ENCODE measurements at places on chromosomes 5 and 9.

GRCh38 chr5:80926536-80926935, 33.6 kb upstream of the RASGRF2 start:
- no peak for DNase-seq

DNA sequence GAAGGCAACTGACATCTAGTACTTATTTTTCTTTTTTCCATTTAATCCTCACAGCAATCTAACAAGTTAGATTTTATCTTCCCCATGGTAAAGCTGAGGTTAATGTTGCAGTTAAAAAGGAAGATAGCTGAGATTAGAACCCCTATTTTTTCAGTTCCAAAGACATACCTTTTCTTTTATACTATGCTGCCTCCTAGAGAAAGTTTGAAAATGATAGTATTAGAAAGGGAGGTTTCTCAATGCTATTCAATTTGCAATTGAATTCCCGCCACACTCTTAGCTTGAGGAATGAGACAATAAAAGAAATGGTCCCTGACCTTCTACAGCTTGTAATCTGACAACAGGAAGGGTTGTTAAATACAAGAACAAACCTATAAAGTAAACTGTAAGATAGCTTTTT, 195.9 kb upstream of the TRIM32 start:
- DNase-seq, result no peak

GRCh38 chr5:91433861-91434260, 50.7 kb upstream of the ARRDC3 start:
- DNase-seq, result no peak

GRCh38 chr5:35956429-35956828, 18.0 kb upstream of the CAPSL start:
- DNase-seq, result no peak

DNA sequence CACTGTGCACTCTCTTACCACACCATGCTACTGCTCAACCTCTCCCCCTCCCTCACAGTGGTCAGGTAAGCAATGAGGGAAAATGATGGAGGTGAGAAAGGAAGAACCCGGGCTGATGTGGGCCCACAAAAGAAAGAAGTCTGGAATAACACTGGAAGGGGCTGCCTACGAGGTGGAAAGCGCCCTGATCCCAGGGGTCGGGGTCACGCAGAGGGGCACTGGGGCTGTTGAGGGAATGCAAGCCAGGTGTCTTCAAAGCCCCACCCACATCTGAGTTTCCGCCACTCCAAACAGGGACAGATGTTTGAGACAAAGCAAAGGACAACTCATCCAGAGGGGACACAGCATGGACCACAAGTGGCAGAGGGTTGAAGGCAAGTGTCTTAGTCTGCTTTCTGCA, 4.2 kb downstream of the TNIP1 start:
- no peak for DNase-seq

- no peak for DNase-seq
Observed at GRCh38 chr9:15203581-15203980, 103.4 kb downstream of the TTC39B start.

DNA sequence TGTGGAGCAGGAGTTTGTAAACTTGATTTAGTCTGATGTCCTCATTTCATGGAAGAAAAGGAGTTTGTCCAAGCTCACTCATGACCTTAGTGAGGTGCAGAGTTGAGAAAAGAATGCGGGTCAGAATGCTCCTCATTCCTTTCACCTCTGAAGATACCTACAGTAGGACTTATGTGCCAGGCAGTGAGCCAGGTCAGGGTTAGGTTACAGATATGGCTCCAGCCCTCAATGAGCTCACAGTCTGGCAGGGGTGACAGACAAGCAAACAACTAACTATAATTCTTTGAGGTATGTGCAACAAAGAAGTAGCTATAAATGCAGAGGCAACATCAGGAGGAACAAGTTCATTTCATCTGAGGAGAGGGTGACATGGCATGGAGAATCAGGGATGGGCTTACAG, 102.5 kb downstream of the SPATA31D1 start:
- DNase-seq, result no peak

- no peak for DNase-seq
Observed at GRCh38 chr5:34849253-34849652, 10.3 kb downstream of the TTC23L start.

GRCh38 chr9:38295764-38296163, 96.7 kb upstream of the ALDH1B1 start:
- no peak for DNase-seq

GRCh38 chr5:27854243-27854852, 816.0 kb upstream of the CDH9 start:
- no peak for DNase-seq

DNA sequence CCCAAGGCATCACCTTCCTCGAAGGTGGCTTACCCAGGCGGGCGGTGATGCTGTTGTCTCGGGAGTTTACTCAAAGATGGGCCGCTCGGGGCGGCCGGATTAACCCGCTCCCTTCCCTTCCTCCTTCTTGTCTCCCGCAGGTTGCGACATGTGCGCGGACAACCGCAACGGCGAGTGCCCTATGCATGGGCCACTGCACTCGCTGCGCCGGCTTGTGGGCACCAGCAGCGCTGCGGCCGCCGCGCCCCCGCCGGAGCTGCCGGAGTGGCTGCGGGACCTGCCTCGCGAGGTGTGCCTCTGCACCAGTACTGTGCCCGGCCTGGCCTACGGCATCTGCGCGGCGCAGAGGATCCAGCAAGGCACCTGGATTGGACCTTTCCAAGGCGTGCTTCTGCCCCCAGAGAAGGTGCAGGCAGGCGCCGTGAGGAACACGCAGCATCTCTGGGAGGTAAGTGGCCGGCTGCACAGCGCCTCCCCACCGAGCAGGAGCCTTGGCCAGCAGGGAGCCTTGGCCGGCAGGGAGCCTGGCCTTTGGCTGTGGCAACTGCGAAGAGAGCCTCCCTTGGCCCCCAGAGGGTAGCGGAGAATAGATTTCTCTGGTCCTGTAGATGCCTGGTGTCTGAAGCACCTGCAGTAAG, 10.6 kb downstream of the PRDM6 start:
- no peak for DNase-seq

DNA sequence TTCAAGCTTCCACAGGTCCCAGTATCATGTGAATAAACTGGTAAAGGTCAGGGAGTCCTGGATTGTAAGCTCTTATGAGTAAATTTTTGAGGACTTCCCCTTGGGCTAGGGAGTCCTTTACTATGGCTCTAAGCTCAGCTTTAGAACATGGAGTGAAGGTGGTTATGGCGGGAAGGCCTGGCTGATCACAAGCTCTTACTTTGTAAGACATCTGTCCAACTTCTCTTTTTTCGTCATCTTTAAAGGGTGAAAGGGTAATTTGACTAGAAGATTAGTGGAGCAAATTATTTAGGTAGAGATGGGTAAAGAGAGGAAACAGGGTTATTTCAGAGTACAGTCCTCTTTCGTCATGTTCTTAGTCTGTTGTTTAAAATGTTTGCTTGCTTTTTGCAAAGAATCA, 155.4 kb downstream of the AOPEP start:
- no peak for DNase-seq

All from esophagus squamous epithelium (tissue), 5 donors.